Activated CD4-positive, CD25-positive, alpha-beta regulatory T cell (primary cell): ENCODE measurements at places on chromosomes 16 and 17.

DNA sequence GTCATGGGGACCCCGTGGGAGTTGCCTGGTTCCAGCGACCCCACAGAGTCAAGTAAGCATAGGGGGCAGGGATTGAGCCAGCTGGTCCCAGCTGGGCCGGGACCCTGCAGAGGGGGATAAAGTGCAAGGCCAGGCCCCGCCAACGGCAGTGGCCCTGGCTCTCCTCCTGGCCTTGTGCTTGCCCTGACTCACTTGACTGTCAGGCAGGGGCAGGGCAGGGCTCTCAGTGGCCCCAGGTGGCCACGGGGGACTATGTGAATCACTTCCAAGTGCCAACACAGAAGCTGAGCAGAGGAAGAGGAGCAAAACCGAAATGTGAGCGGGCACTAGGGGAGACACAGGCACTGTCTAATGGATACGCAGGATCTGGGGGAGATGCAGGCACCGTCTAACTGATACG is 21.6 kb upstream of the NCBP3 start:
- DNase-seq = no peak

GRCh38 chr17:35297666-35298065 is 54.8 kb downstream of the SLFN5 start:
- DNase-seq = no peak

DNA sequence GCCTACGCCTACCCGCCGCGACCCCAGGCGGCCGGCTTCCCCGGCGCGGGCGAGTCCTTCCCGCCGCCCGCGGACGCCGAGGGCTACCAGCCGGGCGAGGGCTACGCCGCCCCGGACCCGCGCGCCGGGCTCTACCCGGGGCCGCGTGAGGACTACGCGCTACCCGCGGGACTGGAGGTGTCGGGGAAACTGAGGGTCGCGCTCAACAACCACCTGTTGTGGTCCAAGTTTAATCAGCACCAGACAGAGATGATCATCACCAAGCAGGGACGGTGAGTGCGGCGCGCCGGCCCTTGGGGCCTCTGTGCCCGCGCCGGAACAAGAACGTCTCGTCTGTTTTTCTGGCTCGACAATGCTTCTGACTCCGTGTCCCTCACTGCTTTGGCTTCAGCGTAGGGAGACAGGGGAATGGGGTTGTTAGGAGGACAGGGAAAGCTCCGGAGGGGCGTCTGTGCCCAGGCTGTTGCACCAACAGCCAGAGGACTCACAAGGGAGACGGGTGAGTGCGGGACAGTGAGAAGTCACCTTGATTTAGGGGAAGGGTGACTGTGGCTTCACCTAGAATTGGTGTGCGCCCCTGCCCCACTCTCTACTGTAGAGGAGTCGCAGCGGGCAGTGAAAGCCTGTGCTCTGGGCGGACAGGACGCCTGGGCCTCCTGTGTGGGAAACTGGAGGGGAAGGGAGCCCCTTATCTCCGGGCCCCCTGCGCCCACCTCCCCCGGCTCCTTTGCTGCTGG is 806 bp downstream of the TBX21 start:
- no peak for DNase-seq

DNA sequence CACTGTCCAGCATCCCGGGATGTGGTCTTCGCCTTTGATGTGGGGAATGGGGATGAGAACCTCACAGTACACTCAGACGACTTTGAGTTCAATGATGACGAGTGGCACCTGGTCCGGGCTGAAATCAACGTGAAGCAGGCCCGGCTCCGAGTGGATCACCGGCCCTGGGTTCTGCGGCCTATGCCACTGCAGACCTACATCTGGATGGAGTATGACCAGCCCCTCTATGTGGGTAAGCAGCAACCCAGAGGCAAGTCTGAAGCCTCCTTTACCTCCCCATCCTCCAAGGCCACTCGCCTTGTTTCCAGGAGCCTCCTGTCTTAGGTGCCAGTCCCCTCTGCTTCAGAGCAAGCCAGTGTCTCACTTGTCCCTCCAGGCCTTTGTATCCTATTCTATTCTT is 10.2 kb downstream of the CNTNAP1 start:
- DNase-seq = no peak

- DNase-seq = no peak
Measured at GRCh38 chr17:35069311-35069710, 5.8 kb upstream of the RFFL start.

GRCh38 chr16:57614536-57614935 is 13.9 kb upstream of the ADGRG1 start:
- DNase-seq = no peak

DNA sequence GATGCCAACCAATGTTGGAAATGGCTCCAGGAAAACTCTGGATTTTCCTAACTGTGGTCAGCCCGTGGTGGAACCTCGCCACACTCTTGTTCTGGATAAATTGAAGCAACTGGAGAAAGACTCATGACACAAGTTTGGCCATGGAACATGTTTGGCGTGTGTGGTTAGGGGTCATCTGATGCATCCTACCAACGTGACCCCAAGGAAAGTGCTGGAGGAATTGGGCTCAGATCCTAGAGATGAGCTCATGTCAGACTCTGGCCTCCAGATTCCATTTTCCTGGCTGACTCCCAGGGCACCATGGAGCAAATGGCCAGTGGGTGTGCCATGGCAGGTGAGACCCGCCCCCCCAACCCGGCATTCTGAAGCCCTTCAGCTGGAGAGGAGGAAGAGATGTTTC is 58.5 kb downstream of the CACNG5 start:
- DNase-seq = no peak

DNA sequence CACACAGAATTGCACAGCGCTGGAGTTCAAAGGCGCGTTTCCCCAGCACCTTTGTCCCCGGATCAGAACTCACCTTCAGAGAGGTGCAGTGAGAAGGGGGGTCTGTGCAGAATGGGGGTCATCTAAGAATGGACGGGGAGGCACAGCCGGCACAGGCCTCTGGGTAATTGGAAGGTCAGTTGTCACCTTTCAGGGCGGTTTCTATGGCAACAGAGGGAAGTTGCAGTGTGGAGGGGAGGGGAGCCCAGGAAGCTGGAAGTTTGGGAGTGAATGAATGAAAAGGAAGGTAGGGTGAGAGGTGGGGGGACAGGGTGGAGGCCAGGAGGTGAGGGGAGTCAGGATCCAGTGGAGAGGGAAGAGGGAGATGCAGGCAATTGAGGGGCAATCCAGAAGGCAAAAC is 12.4 kb upstream of the KCNG4 start:
- no peak for DNase-seq

- DNase-seq = no peak
Measured at GRCh38 chr16:88819126-88819525, 7.4 kb upstream of the APRT start.

DNA sequence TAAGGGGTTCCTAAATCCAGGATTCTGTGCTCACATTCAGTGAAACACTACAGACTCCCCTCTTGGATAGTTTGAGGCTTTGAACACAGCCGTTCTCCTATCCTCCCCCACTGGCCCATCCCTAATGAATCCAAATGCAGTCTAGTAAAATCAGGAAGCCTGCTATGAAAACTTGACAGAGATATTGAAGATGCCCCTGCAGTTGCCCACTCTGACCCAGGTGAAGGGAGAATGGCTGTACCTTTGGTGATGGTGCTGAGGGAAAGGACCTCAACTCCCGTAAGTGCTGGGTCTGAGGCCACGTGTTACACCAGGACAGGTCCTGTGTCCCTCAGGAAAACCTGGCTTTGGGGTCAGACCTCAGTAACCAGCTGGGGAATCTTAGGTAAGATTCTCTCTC is 54.4 kb downstream of the SF3B3 start:
- no peak for DNase-seq

DNA sequence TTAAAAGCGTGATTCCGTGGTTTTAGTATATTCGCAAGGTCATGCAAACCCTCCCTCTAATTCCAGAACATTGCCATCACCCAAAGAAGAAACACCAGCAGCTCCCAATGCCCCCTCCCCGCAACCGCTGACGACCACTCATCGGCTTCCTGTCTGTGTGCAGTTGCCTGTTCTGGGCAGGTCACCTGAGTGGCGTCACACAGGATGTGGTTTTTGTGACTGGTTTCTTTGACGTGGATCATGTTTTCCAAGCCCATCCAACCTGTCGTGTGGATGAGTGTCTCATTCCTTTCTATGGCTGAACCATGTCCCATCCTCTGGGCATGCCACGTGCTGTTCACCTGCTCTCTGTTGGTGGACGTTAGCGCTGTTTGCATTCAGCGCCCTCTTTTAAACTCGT is 8.2 kb upstream of the ATP2C2 start:
- DNase-seq = no peak

DNA sequence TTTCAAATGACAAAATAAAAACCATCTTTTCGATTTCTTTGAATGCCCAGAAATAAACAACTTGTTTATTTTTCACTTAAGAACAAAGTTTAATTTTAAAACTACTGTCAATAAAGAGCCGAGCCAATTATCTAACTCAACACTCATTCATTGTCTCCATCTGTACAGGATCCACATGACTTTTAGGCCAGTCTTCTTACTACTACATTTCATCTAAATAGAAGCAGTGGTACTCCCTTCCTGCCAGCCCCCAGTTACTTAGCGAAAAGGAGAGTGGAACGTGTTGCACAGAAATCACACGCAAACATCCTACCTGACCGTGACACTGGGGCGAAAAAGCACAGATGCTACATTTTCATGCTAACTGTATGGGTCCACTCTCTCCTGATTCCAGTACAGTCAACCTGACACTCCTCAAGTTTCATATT is 1.2 kb downstream of the GNA13 start:
- no peak for DNase-seq

DNA sequence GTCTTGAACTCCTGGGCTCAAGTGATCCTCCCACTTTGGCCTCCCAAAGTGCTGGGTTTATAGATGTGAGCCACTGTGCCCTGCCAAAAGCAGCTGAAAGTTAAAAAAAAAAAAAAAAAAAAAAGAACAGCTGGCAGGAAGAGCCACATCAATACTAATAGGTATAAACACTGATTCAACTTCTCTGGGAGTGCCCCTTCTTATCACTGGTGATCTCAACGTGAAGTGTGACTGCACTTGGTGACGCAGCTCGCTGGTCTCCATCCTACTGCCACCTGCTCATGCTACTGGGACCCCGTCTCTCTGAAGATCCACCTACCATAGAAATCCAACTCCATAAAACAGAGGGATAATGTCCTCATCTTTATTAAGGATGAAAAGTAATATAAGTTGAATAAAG is 40.8 kb downstream of the RNF157 start:
- DNase-seq = peak; percentile 50

DNA sequence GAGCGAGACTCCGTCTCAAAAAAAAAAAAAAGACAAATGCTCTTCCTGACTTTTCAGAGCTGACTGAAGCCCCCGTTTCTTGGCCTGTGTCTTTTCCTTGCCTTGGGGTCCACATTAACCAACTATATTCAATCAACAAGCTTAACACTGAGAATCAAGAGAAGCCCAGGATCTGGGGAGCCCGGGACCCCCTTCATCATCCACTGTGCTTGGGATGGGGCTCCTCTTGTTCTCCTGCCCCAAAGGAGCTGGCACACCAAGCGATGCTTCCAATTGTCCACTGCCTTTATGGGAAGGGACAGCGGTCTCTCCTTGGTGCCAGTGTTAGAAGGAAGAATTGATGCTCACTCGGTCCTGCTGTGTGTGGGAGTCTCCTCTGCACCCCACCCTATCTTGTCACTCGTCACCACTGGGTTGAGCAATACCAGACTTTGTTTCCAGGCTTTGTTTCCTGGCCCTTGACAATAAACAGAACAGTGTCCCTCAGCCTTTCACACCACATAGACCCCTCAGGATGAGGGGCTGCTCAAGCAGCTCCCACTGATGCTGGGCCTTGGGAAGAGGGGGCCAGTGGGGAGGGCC is 146.7 kb downstream of the KCNJ12 start:
- no peak for DNase-seq

DNA sequence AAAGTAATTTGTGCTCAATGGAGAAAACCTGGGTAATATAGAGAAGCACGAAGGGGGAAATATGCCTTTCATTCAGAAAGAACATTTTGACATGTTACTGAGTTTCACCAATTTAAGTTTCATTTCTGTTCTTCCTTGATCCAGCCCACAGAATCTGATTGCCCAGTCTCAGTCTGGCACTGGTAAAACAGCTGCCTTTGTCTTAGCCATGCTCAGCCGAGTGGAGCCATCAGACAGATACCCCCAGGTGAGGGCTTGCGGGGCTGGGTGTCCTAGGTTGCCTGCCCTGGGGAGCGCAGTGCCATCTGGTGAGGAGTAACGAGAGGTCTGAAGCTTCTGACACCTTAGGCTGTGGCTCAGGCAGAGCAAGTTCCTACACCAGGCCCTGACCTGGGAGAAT is 17.7 kb downstream of the DDX19A start:
- no peak for DNase-seq

GRCh38 chr17:34254651-34255380 is at the start of gene CCL2:
CCL2 (plus strand) TSS chr17:34255285; CDS start chr17:34255350, 65 bp downstream.
- DNase-seq = no peak

- DNase-seq = no peak
Measured at GRCh38 chr17:82402865-82403264, 15.3 kb upstream of the HEXD start.

DNA sequence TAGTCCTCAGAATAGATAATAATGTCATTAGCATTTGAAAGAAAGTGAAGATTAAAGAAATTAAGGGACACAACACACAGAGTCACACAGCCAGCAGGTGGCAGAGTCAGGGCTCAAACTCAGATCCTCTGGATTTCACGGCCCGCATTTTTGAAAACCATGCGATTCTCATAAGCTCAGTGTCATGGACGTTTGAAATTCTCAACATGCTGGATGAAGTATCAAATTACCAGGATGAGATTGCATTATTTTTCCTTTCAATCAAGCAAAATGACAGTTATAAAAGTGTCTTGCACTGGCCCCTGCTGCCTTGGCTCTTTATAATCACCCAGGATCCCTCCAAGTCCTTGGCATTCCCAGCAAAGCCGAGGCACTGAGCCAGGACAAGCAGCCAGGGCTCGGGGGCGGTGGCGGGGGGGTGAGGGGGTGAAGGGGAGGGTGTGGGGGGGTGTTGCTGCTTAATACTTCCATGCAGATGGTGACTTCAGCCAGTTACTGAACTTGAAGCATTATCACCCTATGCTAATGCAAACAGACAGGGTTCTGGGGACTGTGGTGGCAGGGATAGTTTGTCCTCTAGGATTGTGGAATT is 6.6 kb upstream of the BMERB1 start:
- DNase-seq = peak; percentile 17

DNA sequence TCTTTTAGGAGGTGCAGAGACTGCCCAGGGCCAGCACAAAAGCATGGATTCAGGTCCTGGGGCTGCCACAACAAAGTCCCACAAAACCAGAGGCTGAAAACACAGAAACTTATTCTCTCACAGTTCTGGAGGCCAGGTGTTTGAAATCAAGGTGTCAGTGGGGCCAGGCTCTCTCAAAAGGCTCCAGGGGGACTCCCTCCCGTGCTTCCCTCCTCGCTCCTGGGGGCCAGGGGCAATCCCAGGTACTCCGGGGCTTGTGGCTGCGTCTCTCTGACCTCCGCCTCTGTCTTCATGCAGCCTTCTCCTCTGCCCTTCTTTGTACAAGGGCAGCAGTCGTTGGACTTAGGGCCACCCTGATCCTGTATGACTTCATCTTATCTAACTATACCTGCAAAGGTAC is 8.3 kb upstream of the RBFOX3 start:
- no peak for DNase-seq

GRCh38 chr16:88022076-88023042 is 71.1 kb downstream of the BANP start:
- no peak for DNase-seq
